ENCODE measurements at places on chromosomes 5 and 9.

DNA sequence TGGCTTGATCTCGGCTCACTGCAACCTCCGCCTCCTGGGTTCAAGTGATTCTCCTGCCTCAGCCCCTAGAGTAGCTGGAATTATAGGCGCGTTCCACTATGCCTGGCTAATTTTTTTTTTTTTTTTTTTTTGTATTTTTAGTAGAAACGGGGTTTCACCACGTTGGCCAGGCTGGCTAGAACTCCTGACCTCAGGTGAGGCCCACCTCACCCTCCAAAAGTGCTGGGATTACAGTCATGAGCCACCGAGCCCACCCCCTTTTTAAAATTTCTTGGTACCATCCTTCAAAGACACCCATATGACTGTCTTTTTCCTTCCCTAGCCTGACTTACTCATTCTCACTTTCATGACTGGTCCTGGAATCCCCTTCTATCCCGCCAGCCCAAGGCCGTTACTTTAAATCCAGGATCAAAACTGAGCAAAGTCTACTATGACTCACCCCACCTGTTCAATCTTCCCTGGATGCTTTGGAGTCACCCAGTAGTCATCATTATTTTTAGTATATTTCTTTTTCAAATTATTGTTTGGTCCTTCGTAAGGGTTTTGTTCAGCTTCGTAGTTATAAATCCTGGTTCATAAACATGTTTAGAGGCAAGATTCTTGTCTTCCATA lies 1.2 kb upstream of the TBCA start:
- no peak for DNase-seq

GRCh38 chr9:36625006-36625615 lies 52.4 kb downstream of the MELK start:
- DNase-seq: no peak

GRCh38 chr9:26735160-26735559 lies 157.4 kb downstream of the CAAP1 start:
- no peak for DNase-seq

- DNase-seq: no peak
Observed at GRCh38 chr9:105700668-105701067, 6.3 kb downstream of the TMEM38B start.

- DNase-seq: no peak
Observed at GRCh38 chr5:159403906-159404681, 73.8 kb upstream of the IL12B start.

- no peak for DNase-seq
Observed at GRCh38 chr5:78979909-78980308, 5.2 kb downstream of the ARSB start.

GRCh38 chr9:100011062-100011681 lies 87.6 kb downstream of the ERP44 start:
- DNase-seq: peak; percentile 37

DNA sequence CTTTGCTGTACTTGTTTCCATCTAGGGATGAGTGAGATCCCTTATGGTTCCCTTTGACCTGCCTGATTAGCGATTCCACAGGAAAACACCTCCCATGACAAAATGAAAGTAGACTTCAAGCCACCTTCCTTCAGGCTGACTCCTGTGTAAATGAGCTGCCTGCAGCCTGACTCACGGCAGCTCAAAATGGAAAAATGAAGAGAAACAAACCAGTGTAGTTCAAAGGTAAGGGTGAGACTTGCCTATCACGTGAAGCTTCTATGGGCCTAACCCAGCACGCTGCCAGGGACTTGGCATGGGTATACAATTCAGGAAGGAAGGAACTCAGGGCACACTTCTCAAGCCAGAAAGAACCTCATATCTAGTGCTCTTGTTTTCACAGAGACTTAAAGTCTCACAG lies 110.1 kb upstream of the LRRTM2 start:
- no peak for DNase-seq

- DNase-seq: no peak
Observed at GRCh38 chr9:22047596-22047995, 38.5 kb upstream of the CDKN2B start.

DNA sequence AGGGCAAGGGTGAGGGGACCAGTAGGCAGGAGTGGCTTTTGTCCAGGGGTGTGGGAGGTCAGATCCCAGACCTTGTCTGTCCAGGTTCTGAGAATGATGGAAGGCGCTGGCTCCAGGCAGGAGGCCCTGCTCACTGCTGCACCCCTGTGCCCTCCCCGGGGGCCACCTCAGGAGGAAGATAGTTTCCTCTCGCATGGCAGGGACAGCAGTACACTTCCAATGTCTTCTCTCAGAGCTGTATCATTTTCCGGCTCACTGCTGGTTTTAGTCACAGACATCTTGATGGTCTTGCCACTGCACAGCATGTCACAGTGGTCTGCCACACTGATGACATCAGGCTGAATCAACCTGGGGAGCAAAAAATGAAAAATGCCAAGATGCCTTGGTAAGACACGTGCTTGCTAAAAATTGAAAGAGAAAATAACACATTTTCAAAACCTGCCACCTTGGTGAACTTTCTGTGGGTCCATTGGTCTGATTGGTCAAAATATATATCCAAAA lies 3.3 kb upstream of the SLC6A3 start:
- no peak for DNase-seq

GRCh38 chr5:1285141-1285540 lies 9.7 kb downstream of the TERT start:
- DNase-seq: no peak

GRCh38 chr9:16196206-16196605 lies 643.4 kb downstream of the CCDC171 start:
- no peak for DNase-seq

- peak; percentile 30 for DNase-seq
Observed at GRCh38 chr5:72611118-72611730, 104.0 kb upstream of the ZNF366 start.

DNA sequence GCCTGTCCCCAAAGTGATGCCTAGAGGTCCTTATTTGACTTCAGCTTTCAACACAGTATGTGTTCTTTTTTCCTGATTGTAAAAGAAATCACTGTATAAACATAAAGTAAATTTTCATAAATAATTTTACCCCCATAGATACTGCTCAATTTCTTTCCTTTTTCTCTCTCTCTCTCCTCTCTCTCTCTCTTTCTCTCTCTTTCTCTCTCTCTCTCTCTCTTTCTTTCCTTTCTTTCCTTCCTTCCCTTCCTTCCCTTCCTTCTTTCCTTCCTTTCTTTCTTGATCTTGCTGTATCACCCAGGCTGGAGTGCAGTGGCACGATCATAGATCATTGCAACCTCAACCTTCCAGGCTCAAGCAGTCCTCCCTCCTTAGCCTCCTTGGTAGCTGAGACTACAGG lies 64.8 kb downstream of the PDZD2 start:
- DNase-seq: no peak

- DNase-seq: no peak
Observed at GRCh38 chr5:55411876-55412275, 104.1 kb downstream of the MTREX start.

DNA sequence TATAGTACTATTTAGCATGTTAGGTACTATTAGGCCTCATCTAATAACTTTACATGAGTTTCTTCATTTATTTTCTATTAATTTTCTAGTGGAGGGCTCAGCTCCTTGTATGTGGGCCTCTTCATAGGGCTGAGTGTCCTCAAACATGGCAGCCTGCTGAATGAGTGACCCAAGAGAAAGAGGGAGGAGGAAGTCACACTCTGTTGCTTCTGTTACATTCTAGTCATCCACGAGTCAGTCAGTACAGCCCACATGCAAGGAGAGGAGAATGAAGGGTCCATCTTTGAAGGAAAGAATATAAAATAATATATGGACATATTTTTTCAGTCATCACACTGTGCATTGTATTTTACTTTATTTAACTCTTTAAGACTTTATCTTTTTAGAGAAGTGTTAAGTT lies 66.6 kb upstream of the NR3C1 start:
- no peak for DNase-seq

- DNase-seq: peak; percentile 82
Observed at GRCh38 chr5:43603344-43604217, 601 bp downstream of the NNT start.

GRCh38 chr9:107794259-107794658 lies 304.7 kb upstream of the KLF4 start:
- DNase-seq: no peak

- DNase-seq: no peak
Observed at GRCh38 chr5:128241051-128241695, 157.6 kb downstream of the SLC12A2 start.

GRCh38 chr9:131614340-131614915 lies 69.1 kb downstream of the PRRT1B start:
- DNase-seq: no peak

DNA sequence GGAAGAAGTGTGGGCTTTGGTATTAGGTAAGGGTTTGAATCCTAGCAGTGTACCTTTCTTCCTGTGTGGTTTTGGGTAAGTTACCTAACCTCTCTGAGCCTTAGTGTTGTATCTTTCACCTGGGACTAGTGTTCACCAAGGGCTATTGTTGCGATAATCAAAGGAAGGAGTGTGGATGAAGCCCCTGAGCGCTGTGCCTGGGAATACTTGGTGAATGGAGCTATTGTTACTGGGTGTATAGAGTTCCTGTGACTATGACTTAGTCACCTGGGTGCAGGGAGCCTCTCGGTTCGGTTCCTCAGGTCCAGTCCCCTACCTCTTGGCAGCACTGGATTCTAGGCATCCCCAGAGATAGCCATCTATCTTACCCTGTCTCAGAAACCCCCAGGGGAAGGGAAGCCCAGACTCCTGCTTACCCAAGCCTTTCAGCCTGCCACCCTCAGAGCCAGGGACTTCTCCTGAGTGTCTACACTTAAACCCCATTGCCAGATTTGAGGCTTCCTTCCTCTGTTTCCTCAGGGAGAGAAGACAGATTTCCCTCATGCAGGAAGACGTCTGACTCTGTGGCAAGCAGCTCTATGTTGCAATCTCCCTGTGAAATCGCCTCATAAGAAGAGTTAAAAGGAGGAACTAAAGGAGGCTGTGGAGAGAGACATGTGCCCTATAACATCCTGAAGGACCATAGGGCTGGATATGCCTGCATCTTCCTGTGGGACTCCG lies 181.0 kb upstream of the PITX1 start:
- no peak for DNase-seq

DNA sequence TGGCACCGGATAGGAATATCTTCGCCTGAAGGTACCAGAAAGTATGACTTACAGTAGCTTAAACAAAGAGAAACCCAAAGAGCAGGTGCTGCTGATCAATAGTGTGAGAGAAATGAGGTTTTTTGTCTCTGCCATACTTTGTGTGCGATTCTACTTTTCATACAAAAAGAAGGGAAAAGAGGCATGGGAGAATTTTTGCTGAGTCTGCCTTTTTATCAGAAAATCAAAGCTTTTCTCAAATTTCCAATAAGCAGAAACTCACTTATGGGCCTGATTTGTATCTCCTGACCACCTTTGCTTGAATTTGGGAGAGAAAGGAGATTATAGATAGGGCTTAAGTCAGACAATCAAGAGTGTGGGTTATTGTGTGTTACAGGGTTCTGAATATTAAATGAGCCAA lies 65.5 kb upstream of the TAF11L2 start:
- DNase-seq: no peak

- no peak for DNase-seq
Observed at GRCh38 chr9:109586993-109587392, 88.9 kb upstream of the PTPN3 start.

DNA sequence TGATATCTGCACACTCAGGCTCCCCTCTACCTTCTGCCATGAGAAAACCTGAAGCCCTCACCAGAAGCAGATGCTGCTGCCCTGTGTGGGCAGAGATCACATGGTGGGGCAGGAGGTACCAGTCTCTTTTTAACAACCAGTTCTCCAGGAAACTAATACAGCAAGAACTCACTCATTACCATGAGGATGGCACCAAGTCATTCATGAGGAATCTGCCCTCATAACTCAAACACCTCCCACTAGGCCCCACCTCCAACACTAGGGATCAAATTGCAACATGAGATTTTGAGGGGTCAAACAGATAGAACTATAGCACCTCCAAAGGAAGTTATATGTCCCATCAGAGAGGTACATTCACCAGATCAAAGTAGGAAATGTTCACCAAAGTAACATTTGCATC lies 136.3 kb upstream of the SHB start:
- no peak for DNase-seq

GRCh38 chr5:88483964-88484672 lies 215.5 kb upstream of the TMEM161B start:
- no peak for DNase-seq

- DNase-seq: no peak
Observed at GRCh38 chr9:137552022-137552768, 516 bp downstream of the MRPL41 start.

- no peak for DNase-seq
Observed at GRCh38 chr9:117768750-117769395, 64.7 kb downstream of the TLR4 start.

DNA sequence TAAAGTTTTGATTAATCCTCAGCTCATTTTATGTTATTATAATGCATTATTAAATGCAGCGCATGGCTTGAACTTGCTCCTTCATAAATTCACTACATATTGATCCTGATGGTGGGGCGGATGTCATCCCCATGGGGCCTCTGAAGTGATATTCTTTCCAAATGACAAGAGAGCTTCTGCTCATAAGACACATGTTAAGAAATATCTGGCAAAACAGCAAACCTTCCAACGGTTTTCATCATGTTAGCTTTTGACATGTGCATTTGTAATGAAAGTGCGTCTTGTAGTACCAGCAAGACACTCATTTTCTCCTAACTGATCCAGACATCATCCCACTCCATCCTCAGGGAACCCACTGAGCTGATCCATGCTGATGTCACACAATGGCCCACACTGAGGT lies 45.7 kb downstream of the SEMA5A start:
- no peak for DNase-seq

- no peak for DNase-seq
Observed at GRCh38 chr5:71957292-71957898, 149.9 kb upstream of the MAP1B start.

DNA sequence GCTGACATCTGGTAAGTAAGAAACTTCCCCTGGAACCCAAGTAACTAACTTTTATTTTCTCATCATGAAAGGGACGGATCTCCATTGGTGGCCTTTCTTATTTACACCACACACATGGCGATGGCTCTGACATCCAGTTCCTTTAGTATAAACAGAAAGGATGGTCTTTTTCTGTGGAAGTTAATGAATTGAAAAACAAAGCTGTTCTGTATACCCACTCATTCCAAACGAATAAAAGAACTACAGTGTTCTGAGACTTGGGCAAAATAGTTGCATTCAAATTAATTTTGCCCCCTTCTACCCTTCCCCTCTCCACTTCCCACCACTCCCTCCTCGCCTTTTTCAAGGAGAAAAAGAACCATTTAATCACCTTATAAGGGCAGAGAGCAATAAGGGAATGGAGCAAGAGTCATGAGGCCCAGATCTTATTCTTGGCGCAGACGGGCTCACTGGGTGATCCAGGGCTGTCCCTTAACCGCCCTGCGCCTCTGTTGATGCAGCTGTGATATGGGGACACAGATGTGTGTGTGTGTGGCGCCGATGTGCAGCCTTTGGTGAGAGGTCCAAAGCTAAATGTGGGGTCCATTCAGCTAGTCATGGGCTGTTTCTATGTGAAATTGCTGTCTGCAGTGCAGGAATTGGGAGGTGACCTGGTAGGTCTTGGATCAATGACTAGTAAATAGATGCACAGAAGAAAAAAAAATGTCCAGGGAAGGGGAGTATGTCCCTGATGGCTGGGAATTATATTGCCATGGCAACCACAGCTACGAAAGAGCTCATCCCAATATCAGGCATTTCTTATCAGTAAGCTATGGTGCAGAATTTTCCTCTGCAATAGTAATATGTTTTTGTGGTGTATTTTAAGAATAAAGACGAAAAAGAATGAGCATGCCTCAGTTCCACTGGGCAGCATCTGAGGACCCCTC lies 141.5 kb upstream of the ERCC6L2 start:
- no peak for DNase-seq

GRCh38 chr5:6125781-6126180 lies 252.6 kb downstream of the MED10 start:
- no peak for DNase-seq
